ENCODE measurements at places on chromosomes 4 and X.

GRCh38 chr4:101790521-101791181, at the start of gene BANK1:
Gene BANK1, plus strand, starts transcription at chr4:101790730. Its CDS starts 151 bp downstream, at chr4:101790881.
- DNase-seq, result no peak

DNA sequence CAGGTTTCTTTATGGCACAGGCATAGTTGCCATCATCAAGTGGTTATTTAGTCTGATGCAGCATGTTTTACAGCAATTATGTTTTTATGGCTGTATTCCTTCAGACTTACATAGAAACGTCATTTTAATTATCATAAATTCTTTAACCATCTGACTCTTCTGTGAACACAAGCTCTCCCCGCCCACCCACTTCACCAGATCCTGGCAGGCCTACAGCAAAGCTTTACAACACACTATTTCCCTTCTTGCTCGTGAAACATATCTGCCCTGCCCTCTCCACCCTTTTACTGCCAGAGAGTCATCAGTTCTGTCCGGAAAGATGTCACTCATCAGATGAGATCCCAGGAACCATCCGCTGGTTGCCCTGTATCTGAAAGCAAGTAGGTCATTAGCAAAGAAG, 120.5 kb downstream of the HS6ST2 start:
- no peak for DNase-seq

DNA sequence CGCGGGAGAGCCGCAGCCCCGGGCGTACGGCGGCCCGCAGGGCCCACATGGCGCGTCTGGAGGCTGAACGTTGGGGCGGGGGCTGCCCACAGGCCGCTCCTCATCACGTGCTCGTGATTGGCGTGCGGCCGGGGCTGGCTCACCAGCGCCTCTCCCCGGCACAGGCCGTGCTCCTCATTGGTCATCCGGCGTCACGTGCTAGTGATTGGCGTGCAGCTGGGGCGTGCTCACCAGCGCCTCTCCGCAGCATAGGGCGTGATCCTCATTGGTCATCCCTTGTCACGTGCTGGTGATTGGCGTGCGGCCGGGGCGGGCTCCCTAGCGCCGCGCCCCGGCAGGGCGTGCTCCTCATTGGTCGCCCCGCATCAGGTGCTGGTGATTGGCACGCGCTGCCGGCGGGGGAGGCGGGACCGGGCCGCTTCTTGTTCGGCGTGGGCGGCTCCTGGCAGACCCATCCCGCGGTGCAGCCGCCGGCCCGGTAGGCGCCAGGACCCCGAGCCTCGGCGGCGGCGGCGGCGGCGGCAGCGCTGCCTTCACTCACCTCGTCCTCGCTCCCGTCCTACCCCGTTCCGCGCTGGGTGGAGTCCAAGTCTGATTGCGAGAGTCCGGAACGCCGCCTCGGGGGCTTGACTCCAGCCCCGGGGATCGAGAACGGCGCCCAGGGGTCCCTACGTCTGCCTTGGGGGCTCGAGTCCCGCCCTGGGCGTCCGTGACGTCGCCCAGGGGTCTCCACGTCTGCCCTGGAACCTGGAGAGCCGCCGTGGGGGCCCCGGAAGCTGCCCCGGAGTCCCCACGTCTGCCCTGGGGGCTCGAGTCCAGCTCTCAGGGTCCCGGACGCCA, at the start of gene GTPBP6:
TSS of gene GTPBP6 (minus strand) at position 58 of the 840 bp plus-strand sequence. CDS start at position 49, 9 bp downstream.
- peak; percentile 100 for DNase-seq

DNA sequence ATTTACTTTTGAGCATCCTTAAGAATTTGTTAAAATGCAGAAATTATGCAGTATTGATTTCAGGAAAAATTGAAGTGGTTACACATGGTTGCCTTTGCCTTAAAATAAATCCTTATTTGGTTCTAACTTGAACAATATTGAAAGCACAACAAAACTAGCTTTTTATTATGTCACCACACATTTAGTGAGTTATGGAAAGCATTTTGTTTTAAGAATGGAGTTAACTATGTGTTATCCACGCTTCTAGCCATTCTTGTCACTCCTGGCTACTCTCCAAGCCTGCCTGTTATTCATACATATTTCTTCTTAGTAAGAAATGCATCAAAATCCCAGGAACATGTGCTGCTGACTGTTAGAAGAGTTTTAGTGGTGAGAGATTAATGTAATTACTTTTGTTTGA, 73.9 kb downstream of the FAT4 start:
- DNase-seq, result no peak

DNA sequence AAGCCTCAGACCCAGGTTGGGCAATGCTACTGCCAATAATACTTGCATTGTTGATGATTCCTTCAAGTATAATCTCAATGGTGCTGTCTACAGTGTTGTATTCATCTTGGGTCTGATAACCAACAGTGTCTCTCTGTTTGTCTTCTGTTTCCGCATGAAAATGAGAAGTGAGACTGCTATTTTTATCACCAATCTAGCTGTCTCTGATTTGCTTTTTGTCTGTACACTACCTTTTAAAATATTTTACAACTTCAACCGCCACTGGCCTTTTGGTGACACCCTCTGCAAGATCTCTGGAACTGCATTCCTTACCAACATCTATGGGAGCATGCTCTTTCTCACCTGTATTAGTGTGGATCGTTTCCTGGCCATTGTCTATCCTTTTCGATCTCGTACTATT, 7.4 kb downstream of the LPAR4 start:
- DNase-seq, result no peak

DNA sequence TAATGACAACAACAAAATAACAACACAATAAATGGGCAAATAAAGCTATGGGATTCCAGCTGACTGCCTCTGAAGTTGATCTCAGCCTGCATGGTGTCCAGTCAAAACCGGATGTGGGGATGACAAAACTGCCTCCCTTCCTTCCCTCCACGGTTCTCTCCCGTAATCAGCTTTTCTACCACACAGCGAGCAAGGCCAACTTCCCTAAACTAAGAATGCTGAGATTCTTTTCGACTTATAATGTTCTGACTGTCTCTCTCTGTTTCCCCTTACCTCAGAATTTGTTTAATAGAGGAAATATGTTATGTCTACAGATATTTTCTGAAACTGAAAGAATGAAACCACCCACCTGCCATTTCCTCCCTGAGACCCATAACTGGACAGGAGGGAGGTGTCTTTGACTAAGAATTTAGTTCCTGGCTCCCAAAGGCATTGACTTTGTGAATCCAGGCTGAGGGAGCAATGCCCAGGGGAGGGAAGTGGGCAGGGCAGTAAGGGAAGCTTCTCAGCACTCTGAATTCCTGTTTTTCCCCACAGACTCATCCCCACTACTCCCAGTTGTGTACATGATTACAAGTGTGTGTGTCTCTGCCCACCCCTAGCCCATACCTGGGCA, 1.0 kb upstream of the TLR1 start:
- no peak for DNase-seq

GRCh38 chr4:76809594-76810305, 88.2 kb downstream of the SOWAHB start:
- no peak for DNase-seq

- no peak for DNase-seq
Measured at GRCh38 chrX:41589634-41590270, 99.0 kb upstream of the GPR34 start.

DNA sequence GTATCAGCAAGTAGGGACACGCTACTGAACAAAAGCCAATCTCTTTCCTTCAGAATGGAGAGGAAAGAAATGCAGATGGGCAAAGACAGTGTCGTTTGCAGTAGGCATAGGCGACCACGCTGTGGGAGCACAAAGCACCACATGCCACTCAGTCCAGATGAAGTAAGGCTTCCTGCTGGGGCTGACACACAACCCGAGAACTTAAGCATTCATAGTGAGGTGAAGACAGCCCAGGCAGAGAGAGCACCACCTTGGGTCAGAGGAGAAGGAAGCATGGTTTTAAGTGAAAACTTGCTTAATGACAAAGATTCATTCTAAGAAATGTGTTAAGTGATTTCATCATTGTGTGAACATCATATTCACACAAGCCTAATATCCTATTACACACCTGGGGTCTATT, 238.8 kb downstream of the MGST2 start:
- no peak for DNase-seq

DNA sequence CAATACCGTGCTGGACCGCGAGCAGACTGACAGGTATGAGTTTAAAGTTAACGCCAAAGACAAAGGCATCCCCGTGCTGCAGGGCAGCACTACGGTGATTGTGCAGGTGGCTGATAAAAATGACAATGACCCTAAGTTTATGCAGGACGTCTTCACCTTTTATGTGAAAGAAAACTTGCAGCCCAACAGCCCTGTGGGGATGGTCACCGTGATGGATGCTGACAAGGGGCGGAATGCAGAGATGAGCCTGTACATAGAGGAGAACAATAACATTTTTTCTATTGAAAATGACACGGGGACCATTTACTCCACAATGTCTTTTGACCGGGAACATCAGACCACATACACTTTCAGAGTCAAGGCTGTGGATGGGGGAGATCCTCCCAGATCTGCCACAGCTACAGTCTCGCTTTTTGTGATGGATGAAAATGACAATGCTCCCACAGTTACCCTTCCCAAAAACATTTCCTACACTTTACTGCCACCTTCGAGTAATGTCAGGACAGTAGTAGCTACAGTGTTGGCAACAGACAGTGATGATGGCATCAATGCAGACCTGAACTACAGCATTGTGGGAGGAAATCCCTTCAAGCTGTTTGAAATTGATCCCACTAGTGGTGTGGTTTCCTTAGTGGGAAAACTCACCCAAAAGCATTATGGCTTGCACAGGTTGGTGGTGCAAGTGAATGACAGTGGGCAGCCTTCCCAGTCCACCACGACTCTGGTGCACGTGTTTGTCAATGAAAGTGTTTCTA, 3.2 kb downstream of the PCDH7 start:
- DNase-seq, result no peak

GRCh38 chrX:18210470-18210869, 10.2 kb downstream of the BEND2 start:
- no peak for DNase-seq

- DNase-seq, result no peak
Measured at GRCh38 chr4:99378876-99379275, 26.3 kb upstream of the ADH1C start.

- DNase-seq, result no peak
Measured at GRCh38 chr4:1575418-1576303, 108.5 kb downstream of the FAM53A start.

- no peak for DNase-seq
Measured at GRCh38 chrX:136215559-136215958, 35.6 kb downstream of the MAP7D3 start.

DNA sequence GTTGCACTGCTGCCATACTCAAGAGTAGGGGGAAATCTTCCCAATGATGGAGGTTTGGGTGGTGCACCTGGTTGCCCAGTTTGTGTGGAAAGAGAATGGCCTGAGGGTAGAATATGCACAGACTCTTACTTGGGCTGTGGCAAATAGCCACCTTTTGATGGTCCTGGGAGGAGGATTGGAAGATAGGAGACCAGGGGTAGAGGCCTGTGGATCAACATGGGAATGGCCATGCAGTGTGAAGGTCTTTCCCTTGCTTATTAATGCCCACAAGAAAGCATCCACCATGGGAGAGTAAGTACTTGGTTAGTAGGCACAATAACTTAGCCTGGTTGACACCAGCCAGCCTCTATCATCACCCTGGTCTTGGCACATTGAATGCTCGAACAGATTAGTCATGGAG, 156.8 kb upstream of the LEF1 start:
- no peak for DNase-seq

GRCh38 chr4:5203993-5204310, 152.7 kb downstream of the STK32B start:
- no peak for DNase-seq

DNA sequence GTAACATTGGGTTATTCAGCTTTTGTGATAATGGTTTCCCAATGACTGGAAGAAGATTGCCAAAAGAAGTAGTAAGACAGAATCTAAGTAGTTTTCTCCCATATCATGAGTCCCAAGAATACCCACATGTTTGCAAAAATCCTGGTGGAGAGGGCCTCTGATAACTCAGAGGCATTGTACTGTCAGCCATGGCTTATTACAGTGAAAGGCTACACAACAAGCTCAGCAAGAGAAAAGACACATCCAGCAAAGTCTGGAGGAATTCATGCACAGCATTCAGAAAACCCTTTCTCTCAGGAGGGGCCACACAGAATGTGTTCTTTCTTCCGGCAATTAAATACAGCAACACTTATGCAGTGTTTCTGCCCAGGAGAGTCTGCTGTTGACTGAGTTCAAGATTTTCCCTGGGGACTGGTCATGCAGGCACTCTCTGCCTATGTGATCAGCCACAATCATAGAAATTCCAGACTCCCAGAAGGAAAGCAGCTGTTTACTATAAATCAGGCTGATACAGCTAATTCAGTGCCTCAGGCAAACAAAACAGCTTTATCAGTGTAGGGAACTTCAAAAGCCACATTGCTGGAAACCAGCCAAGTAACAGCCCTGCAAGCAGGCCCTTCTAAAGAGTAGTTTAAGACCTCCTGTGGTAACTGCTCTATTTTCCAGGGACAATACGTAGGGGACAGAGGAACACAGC, 937.1 kb downstream of the CCSER1 start:
- DNase-seq, result no peak

DNA sequence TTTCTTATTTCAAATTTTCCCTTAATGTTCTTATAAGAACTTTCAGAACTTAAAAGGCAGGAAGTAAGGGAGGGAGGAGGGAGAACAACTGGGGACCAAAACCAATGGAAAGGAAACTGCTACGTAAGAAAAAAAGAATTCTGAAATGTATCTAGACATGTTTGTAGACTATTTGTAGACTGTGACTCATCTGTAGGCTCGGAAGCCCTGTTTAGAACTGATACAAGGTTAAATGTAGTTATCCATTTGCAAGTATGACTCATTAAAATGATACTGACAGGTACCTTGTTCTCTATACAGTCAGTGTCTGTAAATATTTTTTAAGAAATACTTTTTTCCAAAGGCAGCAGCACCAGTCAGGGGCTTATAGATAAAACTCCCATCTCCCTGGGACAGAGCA, 202.0 kb downstream of the DHX15 start:
- DNase-seq, result no peak

GRCh38 chr4:129926936-129927335, 831.0 kb downstream of the C4orf33 start:
- DNase-seq, result no peak

GRCh38 chr4:6324999-6325787, 55.5 kb downstream of the WFS1 start:
- DNase-seq, result no peak

- DNase-seq, result no peak
Measured at GRCh38 chr4:89334311-89334710, 26.7 kb upstream of the GPRIN3 start.

GRCh38 chr4:151475035-151475714, 66.2 kb downstream of the FHIP1A start:
- no peak for DNase-seq

GRCh38 chrX:100587861-100588260, 3.1 kb downstream of the TNMD start:
- DNase-seq, result no peak

DNA sequence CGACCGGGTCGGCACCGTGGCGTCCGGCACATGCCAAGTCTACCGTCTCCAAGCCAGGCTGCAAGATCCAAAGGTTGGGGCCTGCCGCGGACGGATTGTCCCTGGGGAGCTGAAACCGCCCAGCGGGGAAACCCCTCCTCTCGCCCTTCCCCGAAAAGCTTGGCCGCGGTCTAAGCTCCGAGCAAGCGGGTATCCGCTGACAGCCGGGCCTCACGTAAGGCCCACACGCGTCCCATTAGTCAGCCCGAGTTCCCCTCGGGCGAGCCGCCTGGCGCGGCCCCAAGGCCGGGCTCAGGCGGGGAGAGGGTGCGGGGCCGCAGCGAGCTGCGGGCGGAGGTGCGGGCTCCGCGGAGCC, 6.8 kb upstream of the BCOR start:
- no peak for DNase-seq

- no peak for DNase-seq
Measured at GRCh38 chr4:156571146-156571545, 400.5 kb downstream of the PDGFC start.

GRCh38 chr4:79848329-79848728, 224.7 kb downstream of the ANTXR2 start:
- no peak for DNase-seq

All from effector memory CD4-positive, alpha-beta T cell (primary cell).